Renal cortex interstitium (tissue), 15 donors: ENCODE measurements at places on chromosomes 2 and 18. TPM values are rescaled to one million over a fixed set of nuclear protein-coding genes. Genes with fewer than 3 reads are reported as not detected.

- DNase-seq = no peak
These were observed 256.7 kb downstream of the DCDC2C start for GRCh38 chr2:3960106-3960505.

GRCh38 chr2:227461811-227462461 is 10.0 kb upstream of the AGFG1 start:
- no peak for DNase-seq

- DNase-seq = no peak
These were observed 2.4 kb downstream of the TTN start for GRCh38 chr2:178804791-178805190.

GRCh38 chr2:145068509-145068908 is 548.6 kb upstream of the ZEB2 start:
- DNase-seq = no peak

GRCh38 chr2:98829581-98830270 is 98.8 kb upstream of the MGAT4A start:
- no peak for DNase-seq

DNA sequence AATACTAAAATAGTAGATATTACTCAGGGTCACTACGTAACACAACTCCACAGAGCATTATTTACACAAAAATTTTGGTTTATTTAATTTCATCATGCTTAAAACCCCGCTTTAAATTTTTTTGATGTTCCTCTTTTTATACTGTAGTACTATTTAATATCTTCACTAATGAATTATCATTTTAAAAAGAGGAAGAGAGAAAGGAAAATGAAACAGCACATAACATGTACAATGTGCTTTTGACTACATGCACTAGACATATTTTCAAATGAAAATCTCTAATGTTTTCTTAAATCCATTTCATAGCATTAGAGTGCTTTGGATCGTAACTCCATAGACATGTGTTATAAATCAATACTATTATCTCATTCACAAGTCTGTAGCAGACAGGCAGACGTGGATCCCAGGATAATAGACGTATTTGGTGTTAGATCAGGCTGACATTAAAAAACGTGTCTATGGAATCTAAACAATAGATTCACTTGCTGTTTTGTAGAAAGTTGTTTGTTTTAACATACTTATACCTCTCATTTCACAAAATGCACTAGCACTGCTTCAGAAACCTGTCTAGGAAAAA is 897.0 kb downstream of the CPS1 start:
- no peak for DNase-seq

GRCh38 chr2:15251753-15252152 is 309.4 kb downstream of the NBAS start:
- no peak for DNase-seq

- no peak for DNase-seq
These were observed 111.3 kb downstream of the CPS1 start for GRCh38 chr2:210667711-210668110.

- DNase-seq = no peak
These were observed 177.8 kb downstream of the GBX2 start for GRCh38 chr2:235990344-235990743.

- no peak for DNase-seq
These were observed 1257.2 kb upstream of the CHAC2 start for GRCh38 chr2:52510432-52510831.

DNA sequence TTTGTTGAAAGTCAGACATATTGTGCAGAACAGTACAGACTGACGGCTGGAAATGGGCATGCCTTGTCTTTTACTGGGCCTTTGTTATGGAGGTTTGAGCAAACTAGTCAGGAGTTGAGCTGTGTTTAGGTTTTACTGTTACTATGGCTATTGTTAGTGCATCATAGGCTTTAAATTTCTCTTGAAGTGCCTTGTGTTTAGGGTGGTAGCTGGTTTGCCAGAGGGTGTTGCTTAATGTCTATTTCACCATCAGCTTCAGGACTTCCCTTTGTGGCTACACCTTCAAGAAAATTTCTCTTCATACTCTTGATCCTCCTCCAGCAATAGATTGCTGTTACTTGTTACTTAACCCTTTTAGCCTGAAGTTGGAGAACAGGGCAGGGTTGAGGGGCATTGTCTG is 104.6 kb downstream of the CAPN13 start:
- DNase-seq = no peak

DNA sequence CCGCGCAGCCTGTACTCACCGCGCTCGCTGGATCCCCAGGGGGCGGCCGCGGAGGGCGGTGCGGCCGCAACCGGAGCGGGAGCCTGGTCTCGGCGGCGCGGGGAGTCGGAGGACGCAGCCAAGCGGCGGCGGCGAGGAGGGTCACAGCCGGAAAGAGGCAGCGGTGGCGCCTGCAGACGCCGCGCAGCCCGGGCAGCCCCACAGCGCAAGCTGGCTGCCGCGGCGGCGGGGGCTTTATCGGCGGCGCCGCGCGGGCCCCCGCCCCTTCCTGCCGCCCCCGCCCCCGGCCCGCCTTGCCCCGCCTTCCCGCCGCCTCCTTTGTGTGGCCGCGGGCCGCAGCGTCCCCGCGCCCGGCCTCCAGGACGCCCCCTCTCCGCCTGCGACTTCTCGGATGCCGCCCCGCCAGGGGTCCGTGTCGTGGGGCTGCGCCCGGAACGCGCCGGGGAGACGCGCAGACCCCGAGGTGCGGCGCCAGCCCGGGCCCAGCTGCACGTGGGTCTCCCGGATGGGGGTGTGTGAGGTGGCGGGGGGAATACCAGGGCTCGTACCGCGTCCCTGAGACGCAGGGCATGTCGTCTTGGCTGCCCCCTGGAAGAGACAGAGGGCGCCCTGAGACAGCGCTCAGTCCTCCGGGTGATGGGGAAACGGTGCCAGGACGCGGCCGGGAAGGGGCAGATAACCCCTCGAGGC is at the start of gene SERPINE2:
TSS of gene SERPINE2 (minus strand) at position 207 of the 690 bp plus-strand sequence. CDS start 37,386 bp downstream, outside the sequence.
- no peak for DNase-seq

DNA sequence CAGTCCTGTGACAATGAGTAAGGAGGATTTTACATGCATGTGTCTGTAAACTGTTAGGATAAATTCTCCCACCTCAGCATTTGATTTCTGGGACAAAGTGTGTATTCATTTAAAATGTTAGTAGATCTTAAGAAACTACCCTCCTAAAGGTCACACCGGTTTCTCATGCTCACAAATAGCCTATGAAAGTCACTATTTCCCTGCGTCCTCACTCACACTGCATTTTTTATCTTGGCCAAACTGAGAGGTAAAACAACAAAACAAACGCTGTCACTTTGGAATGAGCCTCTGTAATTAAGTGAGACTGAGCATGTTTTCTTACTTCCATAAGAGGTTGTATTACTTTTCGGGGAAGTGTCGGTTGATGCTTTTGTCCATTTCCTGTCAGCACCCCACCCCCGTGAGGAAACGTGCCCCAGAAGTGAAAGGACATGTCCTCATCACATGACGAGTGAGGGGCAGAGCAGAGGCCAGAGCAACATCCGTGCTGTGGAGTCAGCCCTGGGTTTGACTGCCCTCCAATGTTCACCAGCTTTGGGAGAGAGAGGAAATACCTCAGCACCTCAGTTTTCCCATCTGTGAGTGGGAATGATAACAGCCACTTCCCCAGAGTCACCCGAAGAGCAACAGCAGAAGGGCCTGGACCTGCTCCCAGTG is 3.1 kb downstream of the GYPC start:
- no peak for DNase-seq

REG3G gene
- polyA plus RNA-seq = not detected

RNF152 gene
- polyA plus RNA-seq = 10.5 TPM

TMEFF2 gene
- polyA plus RNA-seq = 15.6 TPM

C2orf15 gene
- polyA plus RNA-seq = 9.9 TPM
